ENCODE measurements at places on chromosomes 11 and 22.

GRCh38 chr22:39496131-39496838 lies 5.8 kb upstream of the MIEF1 start:
- peak; percentile 86 for DNase-seq

GRCh38 chr22:42314709-42315391 lies 44.4 kb upstream of the TCF20 start:
- DNase-seq: no peak

- DNase-seq: no peak
Observed at GRCh38 chr11:13110929-13111812, 102.1 kb downstream of the RASSF10 start.

DNA sequence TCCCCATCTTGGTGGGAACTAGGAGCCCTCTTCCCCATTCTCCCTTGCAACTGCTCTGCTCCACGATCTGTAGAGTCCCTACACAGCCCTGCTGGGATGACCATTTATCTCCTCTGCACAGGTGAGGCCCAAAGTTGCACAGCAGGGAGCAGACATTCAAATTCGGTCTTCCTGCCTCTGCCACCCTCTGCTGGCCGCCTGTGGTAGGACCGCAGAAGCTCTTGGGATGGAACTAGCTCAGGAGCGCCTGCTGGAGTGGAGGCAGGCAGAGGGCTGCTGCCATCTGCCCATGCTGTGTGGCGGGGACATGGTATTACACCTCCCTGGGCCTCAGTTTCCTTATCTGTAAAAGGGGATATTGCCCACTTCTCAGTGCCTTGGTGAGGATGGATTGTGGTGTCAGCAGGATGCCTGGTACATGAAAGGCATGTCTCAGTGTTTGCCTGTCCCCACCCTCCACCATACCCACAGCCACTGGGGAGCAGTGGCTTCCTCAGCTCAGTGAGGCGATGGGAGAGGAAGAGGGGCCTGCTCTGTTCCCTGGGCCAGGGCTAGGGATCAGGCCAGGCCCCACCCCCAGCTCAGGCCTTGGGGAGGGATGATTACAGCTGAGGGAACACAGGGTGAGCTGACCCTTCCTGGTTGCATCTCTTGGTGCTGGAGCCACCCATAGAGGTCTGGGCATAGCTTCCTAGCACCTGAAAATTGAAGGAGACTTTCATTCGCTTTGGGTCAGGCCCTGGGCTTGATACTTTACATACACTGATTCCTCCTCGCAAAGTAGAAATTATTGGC lies 11.3 kb upstream of the OMP start:
- DNase-seq: peak; percentile 96

- DNase-seq: no peak
Observed at GRCh38 chr11:126335463-126335760, 20.1 kb upstream of the ST3GAL4 start.

- peak; percentile 10 for DNase-seq
Observed at GRCh38 chr11:30206249-30206996, 24.4 kb upstream of the FSHB start.

- no peak for DNase-seq
Observed at GRCh38 chr11:121665206-121665838, 212.6 kb upstream of the SORL1-AS1 start.

DNA sequence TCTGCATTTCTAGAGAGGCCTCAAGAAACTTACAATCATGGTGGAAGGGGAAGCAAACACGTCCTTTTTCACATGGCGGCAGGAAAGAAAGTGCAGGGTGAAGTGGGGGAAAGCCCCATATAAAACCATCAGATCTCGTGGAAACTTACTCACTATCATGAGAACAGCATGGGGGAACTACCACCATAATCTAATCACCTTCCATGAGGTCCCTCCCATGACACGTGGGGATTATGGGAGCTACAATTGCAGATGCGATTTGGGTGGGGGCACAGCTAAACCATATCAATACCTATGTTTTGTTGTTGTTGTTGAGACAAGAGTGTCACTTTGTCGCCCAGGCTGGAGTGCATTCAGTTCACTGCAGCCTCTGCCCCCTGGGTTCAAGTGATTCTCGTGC lies 29.9 kb downstream of the SFI1 start:
- DNase-seq: no peak

DNA sequence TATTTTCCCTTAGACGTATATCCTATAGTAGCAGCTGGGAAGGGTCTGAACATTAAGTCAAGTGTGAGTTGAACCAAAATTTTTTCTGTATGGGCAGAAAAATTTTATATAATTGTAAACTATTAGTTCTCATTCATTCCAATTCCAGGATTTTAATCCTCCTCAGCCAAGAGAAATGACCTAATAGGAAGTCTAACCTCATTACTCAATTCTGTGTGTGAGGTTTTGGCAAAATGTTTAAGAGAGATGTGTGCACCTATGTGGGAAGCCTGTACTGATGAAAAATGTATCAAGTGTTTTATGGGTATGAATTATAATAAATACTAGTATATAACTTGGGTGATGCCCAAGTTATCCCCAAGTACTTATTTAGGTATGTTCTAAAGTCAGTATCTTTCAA lies 311.6 kb upstream of the PITPNB start:
- no peak for DNase-seq

GRCh38 chr11:121929581-121929980 lies 186.4 kb downstream of the BLID start:
- DNase-seq: no peak

GRCh38 chr11:62204430-62204829 lies 4.0 kb upstream of the SCGB2A1 start:
- no peak for DNase-seq

- no peak for DNase-seq
Observed at GRCh38 chr22:40218723-40219294, 41.1 kb downstream of the TNRC6B start.

DNA sequence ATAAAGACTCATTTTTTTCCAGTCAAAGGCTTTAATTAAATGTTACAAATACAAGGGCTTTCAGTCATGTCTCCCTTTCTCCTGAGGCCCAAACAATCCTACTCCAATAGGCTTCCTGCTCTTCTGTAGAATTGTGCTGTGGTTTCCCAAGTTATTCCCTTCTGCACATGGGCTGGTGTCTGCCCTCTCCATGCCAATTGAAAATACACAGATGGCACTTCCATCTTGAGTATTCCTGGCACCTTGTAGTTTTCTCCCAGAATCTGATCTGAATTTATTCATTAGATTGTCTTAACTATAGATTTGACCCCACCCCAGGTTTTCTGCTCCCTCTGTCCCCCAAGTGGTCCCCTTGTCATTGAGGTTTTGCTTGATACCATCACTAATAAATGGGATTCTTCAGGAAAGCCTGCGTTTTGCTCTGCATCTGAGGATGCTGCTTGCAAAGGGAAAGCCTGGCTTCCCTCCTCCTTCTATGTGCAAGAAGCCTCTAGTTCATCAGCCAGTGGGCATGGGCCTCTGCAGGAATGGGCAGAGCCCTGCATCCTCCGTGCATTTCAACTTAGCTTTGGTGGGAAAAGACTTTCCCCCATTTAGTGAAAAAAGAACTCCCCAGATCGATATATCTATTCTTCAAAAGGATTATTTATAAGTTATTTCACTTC lies 926.7 kb downstream of the NTM start:
- DNase-seq: no peak

- DNase-seq: no peak
Observed at GRCh38 chr11:1745701-1746320, 4.6 kb downstream of the IFITM10 start.

DNA sequence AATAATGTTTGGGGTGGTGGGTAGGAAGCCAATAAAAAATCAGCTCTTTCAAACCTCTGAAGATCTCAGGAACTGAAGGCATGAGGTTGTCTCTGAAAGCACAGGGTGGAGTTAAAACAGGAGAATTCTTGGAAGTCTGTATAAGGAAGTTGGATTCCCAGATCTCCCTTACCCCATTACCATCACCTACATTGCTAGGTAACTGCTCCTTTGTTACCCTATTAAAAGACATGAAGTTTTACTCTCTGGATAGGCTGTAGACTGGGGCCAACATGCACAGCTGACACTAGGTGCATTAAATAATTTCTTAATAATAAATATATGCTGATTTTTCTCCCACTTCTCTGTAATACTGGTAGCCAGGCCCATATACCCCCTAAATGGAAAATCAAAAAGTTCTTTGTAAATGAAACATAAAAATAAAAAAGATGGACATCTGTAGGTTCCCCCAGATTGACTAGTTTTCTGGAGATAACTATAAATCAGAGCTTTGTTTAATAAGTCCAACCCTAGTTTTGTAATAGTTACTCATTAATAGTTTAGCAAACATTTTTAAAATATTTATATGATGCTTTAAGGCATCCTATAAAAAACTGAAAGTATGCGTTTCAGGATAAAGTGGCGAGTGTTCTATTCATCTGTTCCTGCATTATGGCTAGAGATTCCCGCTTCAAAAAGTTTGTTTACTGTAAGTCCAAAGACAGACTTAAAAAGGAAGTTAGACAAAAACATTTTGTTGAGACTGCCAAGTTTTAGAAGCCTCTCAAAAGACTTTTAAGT lies 63.8 kb downstream of the KIF18A start:
- no peak for DNase-seq

- no peak for DNase-seq
Observed at GRCh38 chr11:31974366-31975136, 116.3 kb upstream of the RCN1 start.

DNA sequence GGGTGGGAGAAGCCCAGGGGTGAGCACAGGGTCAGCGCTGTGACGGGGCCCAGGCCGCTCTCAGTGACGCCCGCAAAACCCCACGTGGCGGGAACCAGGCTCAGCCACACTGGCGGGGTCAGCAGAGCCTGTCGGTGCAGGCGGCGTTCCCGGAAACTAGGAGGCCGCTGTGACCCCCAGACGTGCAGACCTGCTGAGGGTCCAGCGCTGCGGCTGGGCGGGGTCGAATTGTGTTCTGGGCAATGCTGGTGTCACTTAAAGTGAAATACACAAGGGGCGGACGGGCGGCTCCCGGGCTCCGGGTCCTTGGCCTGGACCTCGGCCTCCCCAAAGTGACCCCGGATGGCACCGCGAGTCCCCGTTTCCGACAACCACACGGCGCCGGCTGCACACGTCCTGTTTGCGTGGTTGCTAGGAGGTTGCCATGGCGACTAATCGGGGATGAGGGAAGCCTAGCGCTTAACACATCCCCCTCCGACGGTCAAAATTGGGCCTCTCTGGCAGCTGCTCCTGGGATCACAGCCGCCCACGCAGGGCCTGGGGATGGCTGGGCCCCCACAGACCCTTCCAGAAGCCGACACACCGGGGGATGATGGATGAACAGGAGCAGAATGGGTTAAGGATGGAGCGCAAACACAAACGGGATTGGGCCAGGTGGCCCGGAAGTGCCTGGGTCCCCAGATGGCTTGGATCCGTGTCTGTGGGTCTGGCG lies 81.7 kb upstream of the PRR5 start:
- DNase-seq: no peak

DNA sequence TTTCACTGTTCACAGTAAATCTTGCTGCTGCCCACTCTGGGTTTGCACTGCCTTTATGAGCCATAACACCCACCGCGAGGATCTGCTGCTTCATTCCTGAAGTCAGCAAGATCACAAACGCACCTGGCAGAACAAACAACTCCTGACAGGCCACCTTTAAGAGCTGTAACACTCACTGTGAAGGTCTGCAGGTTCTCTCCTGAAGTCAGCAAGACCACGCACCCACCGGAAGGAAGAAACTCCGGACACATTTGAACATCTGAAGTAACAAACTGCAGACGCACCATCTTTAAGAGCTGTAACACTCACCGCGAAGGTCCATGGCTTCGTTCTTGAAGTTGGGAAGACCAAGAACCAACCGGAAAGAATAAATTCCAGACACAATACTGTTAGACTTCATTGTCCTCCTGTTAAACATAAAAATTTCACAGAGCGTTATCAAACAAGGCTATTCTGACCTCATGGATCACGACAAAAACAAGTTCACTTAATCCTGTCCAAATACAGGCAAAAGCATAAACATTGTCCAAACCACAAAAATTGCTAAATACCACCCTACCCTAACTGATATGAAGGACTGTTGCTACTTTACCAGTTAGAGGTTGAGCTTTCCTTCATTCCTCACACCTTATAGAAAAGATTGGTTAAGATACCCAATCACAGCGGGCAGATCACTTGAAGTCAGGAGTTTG lies 3.0 kb upstream of the CCDC117 start:
- no peak for DNase-seq

- DNase-seq: no peak
Observed at GRCh38 chr22:39601180-39601535, 30.6 kb downstream of the CACNA1I start.

DNA sequence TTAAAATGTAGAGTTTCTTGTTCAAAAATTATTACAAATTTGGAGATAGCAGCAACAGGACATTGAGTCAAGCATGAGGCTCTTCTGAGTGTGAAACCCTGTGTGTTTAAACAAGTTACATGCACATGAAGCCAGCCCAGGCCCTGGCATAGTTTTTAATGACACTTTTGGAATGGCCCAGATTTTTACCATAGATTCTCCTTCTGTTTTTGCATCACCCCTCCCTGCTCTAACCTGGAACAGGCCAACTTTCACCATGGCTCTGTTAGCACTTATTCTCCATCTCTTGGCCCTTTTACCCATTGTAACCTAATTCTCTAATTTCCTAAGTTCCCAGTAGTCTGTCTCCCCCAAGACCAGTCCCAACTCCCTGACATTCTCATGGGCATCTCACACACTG lies 63.1 kb upstream of the PRSS23 start:
- DNase-seq: no peak

DNA sequence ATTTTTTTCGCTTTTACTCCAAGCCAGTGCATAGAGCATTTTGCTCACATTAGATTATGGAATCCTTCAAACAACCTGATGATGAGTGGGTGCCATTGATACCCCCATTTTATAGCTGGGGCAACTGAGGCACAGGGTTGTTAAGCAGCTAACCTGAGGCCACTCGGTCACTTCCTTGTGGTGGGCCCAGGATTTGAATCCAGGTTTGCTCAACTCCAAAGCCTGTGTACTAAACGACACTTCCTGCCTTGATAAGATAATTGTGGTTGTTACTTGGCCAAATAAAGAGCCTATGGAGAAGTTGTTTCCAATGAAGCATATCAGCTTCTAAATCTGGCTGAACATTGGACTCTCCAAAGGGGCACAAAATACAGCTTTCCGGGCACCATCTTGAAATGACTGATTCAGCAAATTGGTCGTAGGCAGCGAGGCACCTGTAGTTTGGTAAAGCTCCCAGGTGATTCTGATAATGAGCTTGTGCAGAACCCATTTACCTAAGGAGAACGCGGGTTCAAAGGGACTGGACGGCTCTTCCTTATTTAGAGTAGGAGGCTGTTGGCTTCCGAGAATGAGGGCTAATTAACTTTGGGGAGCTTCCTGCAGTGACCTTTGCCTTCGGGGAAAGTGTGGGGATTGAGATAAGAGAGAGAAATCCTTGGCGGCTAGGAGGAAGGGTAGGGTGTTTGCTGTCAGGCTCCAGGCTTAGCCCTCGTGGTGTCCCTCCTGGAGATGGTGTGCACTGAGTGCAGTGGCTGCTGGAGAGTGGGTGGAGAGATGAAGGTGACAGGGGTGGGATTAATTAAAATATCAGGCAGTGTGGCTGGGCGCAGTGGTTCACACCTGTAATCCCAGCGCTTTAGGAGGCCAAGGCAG lies 17.5 kb upstream of the EHF start:
- DNase-seq: peak; percentile 56

- no peak for DNase-seq
Observed at GRCh38 chr11:126268361-126268707, 361 bp downstream of the SRPRA start.

All from OCI-M1 (cell line).